ENCODE measurements at places on chromosomes 5 and 9.
A peak's percentile ranks its signal among the peaks of the same experiment; 100 is the strongest.

GRCh38 chr9:26301659-26302058, 590.9 kb downstream of the CAAP1 start:
- no peak for DNase-seq

DNA sequence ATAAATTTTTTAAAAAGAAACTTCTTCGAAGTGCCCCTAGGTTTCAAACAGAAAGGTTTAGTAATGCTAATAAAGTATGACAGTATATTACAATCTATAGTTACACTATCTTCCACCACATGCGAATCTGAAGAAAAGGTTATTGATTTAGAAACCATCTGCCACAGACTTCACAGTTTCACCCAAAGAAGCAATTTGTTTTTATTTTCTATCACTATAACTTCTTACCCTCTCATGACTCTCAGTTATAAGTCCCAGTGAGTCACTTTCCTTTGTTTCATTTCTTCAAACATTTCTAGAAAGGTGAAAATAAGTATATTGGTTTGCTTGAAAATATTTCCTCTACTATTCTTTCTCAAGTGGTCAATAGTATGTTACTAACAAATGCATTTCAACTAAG, 93.6 kb downstream of the MCTP1 start:
- no peak for DNase-seq

DNA sequence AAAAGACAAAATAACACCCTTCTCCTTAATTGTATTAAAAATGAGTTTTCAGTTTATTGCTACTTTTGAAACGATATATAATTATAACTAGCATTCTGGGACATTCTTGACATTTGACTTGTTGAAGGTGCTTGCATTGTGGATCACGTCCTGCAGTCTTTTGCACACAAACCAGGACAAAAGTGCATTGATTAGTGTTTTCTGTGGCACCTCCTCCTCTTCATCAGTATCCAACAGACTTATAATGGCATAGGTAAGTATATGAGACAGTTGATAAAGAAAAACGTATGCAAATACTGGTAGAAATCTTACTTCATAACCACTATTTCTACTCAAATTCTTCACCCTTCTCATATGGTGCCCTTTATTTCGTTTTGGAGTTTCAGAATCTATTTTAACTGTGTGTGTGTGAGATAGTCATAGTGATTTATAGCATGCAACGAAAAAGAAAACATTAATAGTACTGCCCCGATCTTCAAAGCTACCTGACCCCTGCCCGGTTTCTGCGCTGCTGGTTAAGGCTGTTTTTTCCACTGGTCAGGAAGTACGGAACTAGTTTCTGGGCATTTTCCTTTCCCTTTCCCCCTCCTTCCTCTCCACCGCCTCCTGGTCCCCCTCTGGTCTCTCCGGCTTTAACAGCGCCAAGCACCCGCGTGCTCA, 639 bp upstream of the RASA1 start:
- DNase-seq = no peak

- no peak for DNase-seq
Observed at GRCh38 chr5:1330146-1330846, 14.6 kb downstream of the CLPTM1L start.

GRCh38 chr5:53481159-53481886, 894 bp downstream of the FST start:
- DNase-seq = no peak

GRCh38 chr5:143051244-143052058, 281.3 kb downstream of the ARHGAP26 start:
- DNase-seq = no peak

- DNase-seq = no peak
Observed at GRCh38 chr5:55022450-55022849, 1.6 kb upstream of the GZMK start.

GRCh38 chr5:139301808-139302499, 8.4 kb downstream of the MATR3 start:
- DNase-seq = no peak

GRCh38 chr9:7622481-7622880, 177.1 kb downstream of the DMAC1 start:
- DNase-seq = no peak

- DNase-seq = no peak
Observed at GRCh38 chr5:10478436-10478835, 36.8 kb downstream of the ROPN1L start.

DNA sequence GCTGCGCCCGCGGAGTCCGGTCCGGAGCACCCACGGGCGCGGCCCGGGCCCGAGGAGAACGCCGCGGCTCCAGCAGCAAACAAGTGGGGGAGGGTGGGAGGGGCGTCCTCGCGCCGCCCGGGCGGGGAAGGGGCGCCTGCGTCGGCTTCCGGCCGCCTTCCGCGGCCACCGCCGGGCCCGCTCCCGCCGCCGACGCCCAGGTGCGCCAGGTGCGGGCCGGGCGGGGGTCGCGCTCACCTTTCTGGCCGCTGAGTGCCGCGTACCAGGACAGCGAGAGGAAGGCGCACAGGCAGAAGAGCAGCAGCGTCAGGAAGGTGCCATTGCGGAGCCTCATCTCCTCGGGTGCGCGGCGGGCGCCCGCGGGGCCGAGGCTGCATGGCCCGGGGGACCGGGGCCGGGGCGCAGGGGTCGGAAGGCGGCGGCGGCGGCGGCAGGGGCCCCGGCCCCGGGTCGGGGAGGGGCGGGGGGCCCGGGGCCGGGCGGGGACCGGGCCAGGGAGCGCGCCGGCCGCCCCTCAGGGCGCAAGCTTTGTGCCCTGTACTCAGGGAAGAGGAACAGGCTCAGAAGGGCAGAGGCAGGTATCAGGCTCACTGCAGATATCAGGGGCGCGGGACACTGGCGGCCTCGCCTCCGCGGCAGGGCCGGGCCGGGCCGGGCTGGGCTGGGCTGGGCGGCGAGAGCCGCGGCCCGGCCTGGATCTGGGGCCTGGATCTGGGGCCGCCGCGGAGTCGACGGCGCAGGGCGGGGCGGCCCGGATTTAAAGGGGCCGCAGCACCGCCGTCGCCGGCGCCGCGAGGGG, at the start of gene MGAT4B:
TSS of gene MGAT4B (minus strand) at position 617 of the 799 bp plus-strand sequence. CDS start at position 334, 283 bp downstream.
- DNase-seq = peak; percentile 58

- no peak for DNase-seq
Observed at GRCh38 chr5:32733590-32734340, 22.6 kb downstream of the NPR3 start.

- DNase-seq = no peak
Observed at GRCh38 chr9:33418090-33418489, 15.7 kb upstream of the AQP7 start.

- no peak for DNase-seq
Observed at GRCh38 chr9:89021154-89021803, 30.0 kb downstream of the S1PR3 start.

GRCh38 chr5:60261732-60262131, 368.2 kb upstream of the PDE4D start:
- DNase-seq = no peak

- no peak for DNase-seq
Observed at GRCh38 chr9:133977421-133978201, 14.5 kb downstream of the VAV2 start.

DNA sequence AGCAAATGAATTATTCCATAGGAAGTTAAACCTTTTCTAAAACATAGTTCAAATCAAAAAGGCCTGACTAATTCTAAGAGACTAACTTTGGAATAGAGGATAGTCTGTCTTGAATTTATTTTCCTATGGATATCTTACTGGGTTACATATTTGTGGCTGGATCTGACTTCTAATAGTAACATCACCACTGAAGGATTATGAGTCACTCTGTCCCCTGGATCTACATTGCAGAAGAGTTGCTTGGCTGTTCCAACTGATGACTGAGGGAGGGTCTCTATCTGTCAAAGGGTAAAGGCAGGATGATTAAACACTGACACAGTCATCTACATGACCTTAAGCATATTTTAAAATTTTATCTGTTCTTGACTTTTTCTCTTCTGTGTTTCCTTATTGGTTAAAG, 119.6 kb upstream of the FST start:
- no peak for DNase-seq

GRCh38 chr9:136697146-136697820, 10.0 kb upstream of the AGPAT2 start:
- DNase-seq = no peak

DNA sequence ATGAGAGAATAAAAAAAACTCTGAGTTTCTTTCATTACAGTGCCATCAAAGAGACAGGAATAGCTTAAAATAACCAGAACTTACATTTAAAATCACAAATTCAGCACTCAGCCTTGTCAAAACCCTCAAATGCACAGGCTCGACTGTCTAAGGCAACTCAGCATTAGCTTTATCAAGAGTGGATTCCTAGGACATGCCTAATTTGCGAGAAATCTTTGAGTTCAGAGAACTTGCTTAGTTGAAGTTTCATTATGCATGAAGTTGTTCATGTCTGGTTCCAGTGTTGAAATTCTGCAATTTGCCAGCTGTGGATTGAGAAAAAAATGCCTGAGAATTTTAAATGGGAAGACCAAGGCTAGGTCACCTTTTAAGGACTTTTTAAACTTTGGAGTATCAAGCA, 151.1 kb downstream of the LRRC70 start:
- DNase-seq = no peak

GRCh38 chr9:83231039-83231438, 168.1 kb upstream of the RASEF start:
- peak; percentile 15 for DNase-seq

DNA sequence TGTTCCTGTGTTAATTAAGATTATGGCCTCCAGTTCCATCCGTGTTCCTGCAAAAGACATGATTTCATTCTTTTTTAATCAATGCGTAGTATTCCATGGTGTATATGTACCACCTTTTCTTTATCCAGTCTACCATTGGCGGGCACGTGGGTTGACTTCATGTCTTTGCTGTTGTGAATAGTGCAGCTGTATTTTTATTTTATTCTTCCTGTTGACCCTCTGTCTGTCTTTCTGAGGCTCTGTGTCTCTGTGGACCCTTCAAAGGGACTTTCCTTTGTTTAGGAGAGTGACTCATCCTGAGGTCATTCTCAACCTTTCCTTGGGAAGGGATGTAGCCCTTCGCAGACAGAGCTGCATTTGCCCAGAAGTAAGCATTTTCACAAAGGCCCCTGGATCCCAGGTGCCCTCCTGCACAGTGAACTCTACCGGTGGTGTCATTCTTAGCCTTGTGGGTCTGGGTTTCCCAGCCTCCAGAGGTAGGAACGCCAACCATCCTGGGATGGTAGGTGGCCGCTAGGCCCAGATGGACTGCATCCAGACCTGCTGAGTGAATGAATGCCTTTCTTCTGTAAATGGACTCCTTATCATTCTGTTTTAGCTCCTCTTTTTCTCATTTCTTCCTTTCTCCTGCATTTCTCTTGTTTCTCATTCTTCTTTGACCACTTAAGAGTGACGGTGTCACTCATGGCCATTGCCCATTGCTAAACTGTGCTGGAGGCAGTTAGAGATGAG, 22.4 kb downstream of the TRIO start:
- no peak for DNase-seq
